Activated CD4-positive, alpha-beta T cell treated with anti-CD3 and anti-CD28 coated beads for 24 hours (primary cell): ENCODE measurements at places on chromosomes 1 and 21.

GRCh38 chr1:116874733-116875249 lies 34.9 kb upstream of the PTGFRN start:
- DNase-seq: no peak

GRCh38 chr1:38166461-38166860 lies 119.9 kb upstream of the POU3F1 start:
- DNase-seq: no peak

- no peak for DNase-seq
Measured at GRCh38 chr1:179151908-179152682, 70.2 kb downstream of the TOR3A start.

GRCh38 chr1:228077565-228078330 lies 4.8 kb upstream of the ARF1 start:
- DNase-seq: no peak

DNA sequence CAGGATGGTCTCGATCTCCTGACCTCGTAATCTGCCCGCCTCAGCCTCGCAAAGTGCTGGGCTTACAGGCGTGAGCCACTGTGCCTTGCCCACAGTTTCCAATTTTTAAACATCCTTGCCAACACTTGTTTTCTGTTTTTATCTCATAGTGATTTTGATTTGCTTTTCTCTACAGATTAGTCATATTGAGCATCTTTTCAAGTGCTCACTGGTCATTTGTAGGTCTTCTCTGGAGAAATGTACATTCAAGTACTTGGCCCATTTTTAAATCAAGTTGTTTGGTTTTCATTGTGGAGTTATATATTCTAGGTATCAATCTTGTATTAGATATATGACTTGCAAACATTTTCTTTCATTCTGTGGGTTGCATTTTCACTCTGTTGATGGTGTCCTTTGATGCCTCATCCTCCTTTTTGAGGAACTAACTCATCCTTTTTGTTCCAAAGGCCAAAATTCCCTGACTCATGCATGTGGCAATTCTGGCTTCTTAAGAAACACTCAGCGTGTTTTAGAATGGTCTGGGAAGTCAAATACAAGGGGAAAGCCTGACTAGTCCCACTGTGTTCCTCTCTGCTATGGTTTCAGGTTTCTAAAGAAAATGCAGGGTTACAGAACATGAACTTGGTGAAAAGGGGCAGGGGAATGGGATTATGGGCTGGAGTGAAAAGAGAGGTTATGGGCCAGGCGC lies 37.3 kb downstream of the PTAFR start:
- DNase-seq: no peak

DNA sequence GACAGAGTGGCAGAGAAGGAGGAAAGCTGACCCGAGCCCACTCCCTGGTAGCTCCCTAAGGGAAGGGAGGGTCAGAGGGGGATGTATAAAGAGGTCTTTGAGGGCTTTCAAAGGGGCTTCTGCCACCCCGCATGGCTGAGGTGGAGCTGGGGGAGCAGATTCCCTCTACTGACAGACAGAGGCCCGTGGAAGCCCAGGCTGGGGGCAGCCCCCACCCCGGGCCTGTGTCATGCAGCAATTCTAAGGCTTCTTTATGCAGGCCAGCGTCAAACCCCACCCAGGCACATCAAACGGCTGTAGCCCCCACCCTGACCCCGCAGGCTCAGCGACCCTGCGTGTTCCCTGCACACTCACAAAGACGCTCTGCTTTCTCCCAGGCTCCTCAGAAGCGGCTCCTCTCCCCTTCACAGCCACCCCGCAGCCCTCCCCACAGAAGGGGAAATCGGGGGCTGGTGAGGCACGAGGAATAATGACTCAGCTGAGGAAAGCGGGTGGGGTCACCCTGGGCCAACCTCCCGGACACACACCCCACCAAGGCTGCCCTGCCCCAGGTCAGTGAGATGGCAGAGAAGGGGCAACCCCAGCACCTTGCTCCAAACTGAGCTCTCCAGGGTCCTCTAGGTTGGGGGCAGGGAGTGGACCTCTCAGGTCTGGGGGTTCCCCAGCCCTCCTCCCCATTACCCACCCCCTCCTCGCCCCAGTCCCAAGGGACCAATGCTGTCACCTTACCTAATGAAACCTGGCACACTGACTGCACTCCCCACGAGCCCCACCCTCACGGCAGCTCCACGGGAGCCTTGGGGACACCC lies 10.8 kb downstream of the SLC45A3 start:
- no peak for DNase-seq

GRCh38 chr1:208997726-208998312 lies 585.7 kb upstream of the CAMK1G start:
- DNase-seq: no peak

DNA sequence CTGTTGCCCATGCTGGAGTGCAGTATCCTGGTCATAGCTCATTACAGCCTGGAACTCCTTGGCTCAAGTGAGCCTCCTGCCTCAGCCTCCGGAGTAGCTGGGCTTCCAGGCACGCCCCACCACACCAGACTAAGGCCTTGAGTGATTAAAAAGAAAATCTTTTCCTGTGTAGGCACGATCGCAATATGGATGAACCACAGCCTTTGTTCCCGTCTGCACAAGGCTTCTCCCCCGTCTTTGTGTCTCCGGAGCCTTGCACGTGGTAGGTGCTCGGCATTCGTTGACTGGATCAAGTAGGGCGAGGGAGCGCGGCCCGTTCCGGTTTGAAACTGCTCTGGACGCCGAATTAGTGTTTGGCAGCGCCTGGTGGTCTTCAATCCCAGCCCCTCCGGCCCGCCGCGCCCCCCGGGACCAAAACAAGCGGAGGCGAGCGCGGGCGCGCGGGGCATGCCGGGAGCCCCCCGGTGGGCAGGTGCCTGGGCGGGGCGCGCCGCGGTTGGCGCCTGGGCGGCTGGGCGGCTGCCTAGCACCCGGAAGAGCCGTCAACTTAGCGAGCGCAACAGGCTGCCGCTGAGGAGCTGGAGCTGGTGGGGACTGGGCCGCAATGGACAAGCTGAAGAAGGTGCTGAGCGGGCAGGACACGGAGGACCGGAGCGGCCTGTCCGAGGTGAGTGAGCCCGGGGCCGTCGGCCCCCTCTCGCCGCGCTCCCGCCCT lies at the start of gene SFT2D2:
Gene SFT2D2, plus strand, starts transcription at position 529 of the 715 bp plus-strand sequence. Its CDS starts 76 bp downstream, at position 605.
- peak; percentile 59 for DNase-seq

DNA sequence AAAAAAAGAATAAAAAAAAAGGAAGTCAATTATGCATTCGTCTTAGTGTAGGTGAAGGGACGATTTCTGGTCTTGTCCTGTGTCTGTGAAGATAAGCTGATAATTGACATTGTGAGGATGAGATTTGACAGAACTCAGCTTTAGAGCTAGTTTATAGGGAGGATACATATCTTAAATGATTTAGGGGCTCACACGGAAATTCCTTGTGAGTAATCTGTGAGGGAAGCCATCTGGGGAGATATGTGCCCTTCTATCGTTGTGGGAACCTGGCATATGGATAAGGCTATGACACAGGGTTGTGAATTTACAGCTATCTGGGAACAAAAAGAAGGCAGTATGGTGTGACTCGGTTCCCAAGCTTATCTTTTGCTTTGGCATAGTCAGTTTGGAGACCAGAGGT lies 71.1 kb downstream of the RABGAP1L start:
- DNase-seq: no peak

- DNase-seq: no peak
Measured at GRCh38 chr1:117113199-117113598, 8.3 kb downstream of the TRIM45 start.

GRCh38 chr1:119724611-119725218 lies 13.0 kb downstream of the PHGDH start:
- DNase-seq: no peak

DNA sequence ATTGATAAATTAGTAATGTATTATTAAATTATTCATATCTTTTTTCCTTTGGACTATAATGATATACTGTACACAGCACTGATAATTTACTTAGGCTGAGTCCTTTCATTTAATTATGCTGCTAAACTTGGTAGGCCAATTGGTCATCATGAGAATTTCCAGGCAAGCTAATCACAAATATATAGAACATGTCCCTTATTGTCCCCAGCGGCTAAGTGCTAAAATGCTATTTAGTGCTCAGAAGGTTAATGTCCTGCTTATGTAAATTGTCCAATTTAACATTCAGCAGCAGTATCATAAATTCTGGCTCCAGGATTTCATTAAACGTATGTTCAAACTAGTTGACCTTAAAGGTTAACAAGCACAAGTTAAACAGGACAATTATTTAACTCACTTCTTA lies 30.0 kb upstream of the RRP15 start:
- no peak for DNase-seq

- DNase-seq: no peak
Measured at GRCh38 chr1:44790968-44791801, 3.2 kb upstream of the BEST4 start.

- no peak for DNase-seq
Measured at GRCh38 chr1:202291961-202292712, 49.6 kb downstream of the UBE2T start.

DNA sequence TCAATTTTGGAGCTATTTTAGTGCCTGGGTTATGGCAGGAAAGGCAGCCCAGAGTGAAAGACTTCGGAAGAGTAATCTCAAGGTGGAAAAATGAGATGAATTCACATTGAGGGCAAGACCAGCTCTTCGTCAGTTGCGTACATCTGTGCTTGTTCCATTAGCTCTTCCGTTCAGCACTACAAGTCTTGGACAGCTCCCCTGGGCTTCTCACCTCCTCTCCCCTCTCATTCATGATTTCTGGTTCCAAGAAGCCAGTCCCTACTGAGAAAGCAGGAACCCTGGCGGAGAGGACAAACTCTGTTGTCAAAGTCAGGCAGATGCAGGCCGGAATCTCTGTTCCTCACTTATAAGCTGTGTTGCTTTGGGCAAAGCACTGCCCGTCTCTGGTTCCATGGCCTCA lies 76.5 kb downstream of the ACTL8 start:
- DNase-seq: no peak

DNA sequence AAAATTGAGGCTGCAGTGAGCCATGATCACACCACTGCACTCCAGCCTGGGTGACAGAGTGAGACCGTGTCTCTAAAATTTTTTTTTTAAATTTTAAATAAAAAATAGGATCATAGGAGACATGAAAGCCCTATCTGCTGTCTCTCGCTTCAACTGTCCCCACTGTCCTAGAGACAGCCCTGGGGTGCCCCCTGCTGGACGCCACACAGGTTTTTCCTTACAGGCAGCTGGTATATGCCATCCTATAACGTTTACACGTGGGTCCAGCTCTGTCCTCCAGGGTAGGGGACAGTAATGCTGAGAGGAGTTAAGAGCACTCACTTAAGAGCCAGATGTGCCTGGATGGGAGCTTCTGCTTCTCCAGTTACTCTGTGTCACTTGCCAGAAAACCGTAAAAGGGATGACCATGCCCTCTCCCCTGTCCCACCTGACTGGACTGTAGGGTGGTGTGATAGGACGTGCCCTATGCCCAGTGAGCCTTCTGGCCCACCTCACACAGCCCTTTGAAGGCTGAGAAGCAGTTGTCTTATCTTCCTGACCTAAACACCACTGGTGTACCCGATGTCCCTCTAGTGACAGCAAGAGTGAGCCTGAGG lies 8.5 kb downstream of the FBXO2 start:
- DNase-seq: peak; percentile 84

- no peak for DNase-seq
Measured at GRCh38 chr1:200965111-200965805, 58.3 kb downstream of the KIF21B start.

- DNase-seq: no peak
Measured at GRCh38 chr1:186887203-186887602, 58.5 kb downstream of the PLA2G4A start.

GRCh38 chr1:164668491-164669400 lies 109.8 kb downstream of the PBX1 start:
- DNase-seq: no peak

DNA sequence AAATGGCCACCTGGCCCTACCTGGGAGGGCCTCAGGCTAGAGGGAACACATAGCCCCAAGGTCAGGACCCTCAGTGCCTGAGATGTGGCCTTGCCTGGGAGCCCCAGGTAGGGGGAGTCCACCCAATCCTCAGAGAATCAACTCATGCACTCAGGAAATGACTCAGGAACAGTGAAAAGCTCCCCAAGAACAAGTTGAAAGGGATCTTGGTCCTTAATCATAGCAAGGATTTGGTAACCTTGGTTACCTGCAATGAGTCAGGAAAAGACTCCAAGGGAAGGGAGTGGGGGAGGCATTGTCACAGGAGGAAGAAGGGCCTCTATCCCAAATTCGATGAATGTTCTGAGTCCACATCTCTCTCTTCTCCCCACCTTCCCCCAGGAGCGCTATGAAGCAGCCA lies 17.0 kb downstream of the MAP7D1 start:
- no peak for DNase-seq

GRCh38 chr1:176854758-176855745 lies 309.5 kb downstream of the ASTN1 start:
- no peak for DNase-seq

- DNase-seq: no peak
Measured at GRCh38 chr1:34850382-34850781, 9.2 kb downstream of the SMIM12 start.

DNA sequence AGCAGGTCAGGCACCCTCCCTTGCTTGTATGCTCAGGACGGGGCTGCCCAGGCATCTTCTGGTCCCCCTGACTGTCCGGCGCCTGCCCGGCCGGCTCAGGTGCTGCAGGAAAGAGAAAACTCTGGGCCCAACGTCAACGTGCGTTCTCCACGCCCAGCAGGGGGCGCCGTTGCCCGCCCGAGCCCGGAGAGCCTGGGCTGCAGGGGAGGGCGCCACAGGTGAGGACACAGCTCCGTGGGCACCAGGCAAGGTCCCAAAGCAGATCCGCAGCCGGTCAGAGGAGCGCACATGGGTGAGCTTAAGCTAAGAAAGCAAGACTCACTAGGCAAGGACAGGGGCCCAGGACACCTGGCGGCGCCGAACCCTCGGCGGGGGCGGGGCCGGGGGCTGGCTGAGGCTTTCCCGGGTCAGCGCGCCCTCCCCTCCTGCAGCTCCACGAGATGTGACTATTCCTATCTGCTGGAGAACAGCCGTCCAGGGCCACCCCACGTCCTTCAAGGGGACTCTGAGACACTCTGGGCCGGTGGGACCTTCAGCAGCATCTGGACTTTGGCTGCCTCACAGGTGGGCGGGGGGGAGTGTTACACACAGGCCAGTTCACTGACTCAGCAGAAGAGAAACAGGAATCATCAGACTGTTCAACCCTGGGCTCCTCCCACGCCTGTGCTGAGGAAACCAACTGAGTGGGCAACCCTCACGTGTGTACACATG lies 29.3 kb downstream of the KRTAP10-1 start:
- peak; percentile 73 for DNase-seq

DNA sequence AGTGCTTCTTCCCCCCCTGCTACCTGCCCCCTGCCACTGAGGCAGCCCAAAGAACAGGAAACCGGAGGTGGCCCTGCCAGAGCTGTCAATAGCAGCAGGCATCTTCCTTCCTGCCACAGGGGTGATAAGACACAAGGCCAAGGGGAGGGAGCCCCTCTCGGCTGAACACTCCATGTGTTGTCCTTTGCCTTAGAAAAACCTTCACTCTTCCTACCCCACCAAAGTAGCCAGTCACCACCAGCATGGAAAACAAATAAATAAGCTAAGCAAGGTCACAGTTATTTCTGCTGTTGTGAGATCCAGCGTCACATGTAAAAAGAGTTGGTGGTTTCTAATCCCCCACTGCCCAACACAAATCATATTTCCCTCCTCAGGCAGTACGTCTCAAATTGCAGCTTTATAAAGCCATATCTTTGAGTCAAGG lies 104.8 kb upstream of the DPT start:
- DNase-seq: no peak
